NCI-H460 (cell line): ENCODE measurements at places on chromosomes 5 and 9.

DNA sequence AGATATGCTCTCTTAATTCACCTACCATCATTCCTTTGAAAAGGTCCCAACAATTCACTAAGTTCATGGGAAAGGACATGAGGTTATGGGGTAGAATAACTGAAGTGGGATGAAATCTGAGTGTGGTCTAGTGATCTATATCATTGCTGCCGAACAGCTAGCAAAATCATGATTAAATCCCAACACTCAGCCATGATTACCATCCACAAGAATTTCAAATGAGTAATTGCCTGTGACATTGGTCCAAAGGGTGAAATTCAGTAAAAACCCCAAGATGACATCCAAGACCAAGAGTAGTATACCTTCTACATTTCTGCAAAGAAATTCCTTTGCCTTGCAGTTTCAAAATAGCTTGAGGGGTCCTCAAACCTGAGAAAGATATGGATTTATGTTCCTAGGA is 225.6 kb downstream of the SPOCK1 start:
- DNase-seq, result no peak

DNA sequence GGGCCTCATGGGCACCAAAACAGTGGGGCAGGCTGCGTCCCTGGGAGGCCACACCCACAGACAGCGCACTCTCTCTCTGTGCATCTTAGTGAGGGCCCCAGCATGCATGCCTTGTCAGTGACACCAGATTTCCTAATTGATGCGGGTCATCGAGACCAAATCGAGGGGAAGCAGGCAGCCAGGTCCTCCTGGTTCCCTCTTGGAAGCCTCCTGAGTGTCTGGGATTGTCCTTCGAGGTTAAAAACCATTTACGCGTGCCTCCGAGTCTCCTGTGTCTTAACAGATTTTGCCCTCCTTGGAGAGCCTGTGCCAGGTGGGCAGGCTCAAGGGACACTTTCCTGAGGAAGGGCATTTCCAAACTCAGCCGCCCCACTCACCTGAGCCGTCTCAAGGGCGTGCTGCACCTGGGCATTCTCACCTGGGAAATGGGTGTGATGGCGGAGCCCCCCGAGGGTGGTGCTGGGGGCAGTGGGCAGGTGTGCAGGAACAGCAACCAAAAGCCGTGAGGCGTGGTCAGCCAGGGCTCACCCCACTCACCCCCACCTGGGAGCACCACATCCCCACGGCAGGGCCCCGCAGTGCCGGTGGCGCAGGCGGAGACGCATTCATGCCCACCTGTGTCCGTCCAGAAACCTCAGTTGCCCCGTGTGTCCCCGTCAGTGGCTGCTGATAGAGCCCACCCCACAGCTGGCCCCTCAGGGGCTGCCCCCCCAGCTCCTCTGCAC is 2.7 kb downstream of the SLC6A19 start:
- no peak for DNase-seq

DNA sequence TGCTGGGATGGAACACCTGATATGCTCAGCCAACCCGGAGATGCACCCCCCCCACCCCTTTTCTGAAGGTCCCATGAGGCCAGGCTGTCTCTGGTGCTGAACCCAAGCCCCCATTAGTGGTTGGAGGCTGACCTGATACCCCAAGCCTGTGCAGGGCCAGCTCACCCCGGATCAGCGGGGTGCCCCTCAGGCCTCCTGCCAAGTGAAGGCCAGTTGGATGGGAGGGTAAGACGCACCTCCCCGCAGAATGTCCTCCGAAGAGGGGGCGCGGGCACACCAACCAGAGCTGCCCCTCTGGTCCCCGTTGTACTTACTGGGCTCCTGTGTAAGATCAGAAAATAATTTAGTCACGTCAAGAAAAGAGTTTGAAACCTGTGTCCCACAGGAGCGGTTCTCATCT is 76.8 kb upstream of the OTULINL start:
- DNase-seq, result no peak

DNA sequence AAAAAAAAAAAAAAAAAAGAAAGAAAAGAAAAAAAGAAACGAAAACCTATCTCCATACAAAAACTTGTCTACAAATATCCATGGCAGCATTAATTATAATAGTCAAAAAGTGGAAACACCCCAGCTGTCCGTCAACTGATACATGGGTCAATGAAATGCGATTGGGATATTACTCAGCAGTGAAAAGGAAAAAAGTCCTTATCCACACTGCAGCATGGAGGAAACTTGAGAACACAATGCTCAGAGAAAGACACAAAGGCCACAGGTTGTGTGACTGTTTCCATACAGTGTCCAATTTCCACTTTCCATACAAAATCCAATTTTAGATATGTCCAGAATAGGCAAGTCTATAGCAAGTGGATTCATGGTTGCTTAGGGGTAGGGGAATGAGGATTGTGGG is 24.3 kb upstream of the NCS1 start:
- DNase-seq, result no peak

DNA sequence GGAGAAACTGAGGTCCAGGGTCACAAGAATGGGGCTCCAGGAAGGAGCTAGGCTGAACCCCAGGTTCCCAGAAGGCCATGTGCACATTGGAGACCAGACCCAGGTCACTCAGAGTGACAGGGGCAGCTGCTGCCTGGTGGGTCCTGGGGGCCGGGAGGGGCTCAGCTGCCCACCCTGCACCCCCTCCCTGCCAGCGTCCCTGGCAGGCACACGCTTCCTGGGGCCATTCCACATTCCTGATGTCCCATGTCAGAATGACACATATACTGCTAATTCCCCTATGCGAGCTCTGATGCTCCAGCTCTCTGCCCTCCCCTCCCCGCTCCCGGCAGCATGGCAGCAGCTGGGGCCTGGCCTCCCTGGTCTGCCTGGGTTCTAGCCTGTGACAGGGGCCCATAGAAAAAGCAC is 14.0 kb downstream of the FGFR4 start:
- no peak for DNase-seq

- DNase-seq, result no peak
These were observed 4.8 kb upstream of the IER5L start for GRCh38 chr9:129182625-129183494.
